ENCODE measurements at places on chromosomes 6 and 20. TPM values are rescaled to one million over a fixed set of nuclear protein-coding genes. Genes with fewer than 3 reads are reported as not detected.

- H3K36me3 ChIP-seq: no peaks in the 10 kb centered on the region
- no peaks in the 10 kb centered on the region for H3K27me3 ChIP-seq
- no peak overlapping the region for H3K27ac ChIP-seq
Measured at GRCh38 chr6:157271441-157271840, 51.9 kb downstream of the TMEM242 start.

DNA sequence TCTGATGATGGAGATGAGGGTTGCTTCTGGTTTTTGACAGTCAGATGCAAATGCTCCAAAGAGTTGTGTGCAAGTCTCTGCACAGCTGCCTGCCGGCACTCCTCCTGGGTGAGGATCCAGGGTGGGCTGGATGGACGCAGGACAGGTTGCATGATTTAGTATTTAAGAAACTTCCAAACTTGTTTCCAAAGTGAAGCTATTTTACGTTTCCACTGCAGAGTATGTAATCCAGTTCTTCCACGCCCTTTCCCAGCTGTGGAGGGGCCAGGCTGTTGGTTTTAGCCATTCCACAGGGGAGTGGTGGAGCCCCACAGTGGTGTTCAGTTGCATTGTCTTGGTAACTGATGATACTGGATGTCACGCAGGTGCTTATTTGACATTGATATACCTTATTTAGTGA lies 157.3 kb downstream of the THBS2 start:
- no peaks in the 10 kb centered on the region for H3K27me3 ChIP-seq
- no peaks in the 10 kb centered on the region for H3K4me1 ChIP-seq
- no peak for DNase-seq
- H3K27ac ChIP-seq: no peak overlapping the region
- H3K4me3 ChIP-seq: no peak overlapping the region

DNA sequence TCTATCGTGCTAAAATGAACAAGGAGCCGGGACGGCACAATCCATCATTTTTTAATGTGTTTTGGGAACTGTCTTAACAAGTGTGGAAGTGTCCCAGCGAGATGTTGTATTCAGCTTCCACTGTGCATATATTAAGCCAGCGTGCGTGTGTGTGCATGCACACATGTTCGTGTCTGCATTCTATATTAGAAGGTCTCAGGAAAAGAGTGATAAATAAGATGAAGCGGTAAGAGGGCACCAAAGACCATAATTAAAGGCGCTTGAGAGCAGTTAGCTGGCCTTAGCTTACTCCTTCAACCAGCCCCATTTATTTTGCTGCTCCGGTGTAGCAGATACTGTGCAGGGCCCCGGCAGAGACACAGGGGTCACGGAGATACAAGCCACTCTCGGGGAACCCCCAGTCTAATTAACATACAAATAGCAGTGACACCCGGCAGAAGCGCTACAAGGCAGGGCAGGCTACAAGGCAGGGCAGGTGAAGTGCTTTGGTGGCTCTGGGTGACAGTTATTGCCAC lies 206.5 kb upstream of the RREB1 start:
- H3K27me3 ChIP-seq: no peaks in the 10 kb centered on the region
- DNase-seq: no peak
- no peak overlapping the region for H3K27ac ChIP-seq
- H3K4me3 ChIP-seq: no peak overlapping the region
- no peaks in the 10 kb centered on the region for H3K36me3 ChIP-seq

DNA sequence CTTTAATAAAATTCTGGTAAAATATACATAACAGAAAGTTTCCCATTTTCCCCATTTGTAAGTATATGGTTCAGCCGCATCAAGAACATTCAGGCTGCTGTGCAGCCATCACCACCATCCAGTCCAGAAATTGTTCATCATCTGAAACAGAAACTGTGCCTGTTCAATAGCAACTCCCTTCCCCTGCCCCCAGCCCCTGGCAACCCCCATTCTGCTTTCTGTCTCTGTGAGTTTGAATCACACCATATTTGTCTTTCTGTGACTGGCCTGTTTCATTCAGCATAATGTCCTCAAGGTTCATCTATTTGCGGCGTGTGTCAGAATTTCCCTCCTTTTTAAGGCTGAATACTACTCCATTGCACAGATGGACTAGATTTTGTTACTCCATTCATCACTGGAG lies 19.1 kb downstream of the VSTM2L start:
- no peak overlapping the region for H3K4me3 ChIP-seq
- H3K27me3 ChIP-seq: peaks cover 21% of the 10 kb centered on the region
- H3K36me3 ChIP-seq: no peaks in the 10 kb centered on the region
- no peak overlapping the region for H3K27ac ChIP-seq
- no peak for DNase-seq

FAM83D gene
- 42.3 TPM for total RNA-seq

DNA sequence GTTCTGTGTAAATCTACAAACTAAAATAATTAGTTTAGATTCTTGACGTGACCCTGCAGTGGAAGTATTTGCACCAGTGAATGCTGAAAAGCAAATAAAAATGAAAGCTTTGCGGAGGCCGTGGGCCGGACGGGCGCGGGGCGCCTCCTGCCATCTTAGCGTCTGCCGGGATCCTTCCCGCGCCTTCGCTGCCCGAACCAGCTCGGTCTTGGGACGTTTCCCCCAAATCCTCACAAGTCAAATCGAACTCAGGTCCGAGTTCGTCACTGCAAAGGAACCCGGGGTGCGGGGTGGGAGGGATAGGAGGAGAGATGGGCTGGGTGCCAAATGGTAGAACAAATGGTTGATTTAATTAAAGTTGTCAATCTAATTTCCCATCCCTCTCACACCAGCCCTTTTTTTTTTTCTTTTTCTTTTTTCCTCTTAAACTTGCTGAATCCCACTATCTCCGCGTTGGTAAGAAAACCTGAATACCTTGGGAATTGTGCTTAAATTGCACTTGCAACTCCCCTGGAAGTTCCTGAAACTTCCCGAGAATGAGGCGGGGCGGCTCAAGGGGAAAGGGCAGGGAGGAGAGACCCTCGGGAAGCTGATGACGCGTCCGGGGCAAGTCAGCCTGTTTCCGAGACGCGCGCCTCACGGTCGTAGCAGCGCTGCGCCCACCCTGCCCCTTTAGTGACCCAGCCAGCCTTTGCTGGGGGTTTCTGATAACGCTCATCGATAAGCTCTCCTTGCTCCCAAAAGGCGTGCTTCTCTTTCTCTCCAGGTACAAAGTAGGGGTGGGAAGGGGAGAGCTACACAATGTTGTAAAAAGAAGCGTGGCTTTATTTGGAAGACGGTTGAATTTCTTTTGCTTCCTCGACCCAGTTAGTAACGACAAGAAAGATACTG lies 1.8 kb downstream of the GJA1 start:
- peak overlapping the region; percentile 55 for H3K4me3 ChIP-seq
- peaks cover 14% of the 10 kb centered on the region for H3K4me1 ChIP-seq

DNA sequence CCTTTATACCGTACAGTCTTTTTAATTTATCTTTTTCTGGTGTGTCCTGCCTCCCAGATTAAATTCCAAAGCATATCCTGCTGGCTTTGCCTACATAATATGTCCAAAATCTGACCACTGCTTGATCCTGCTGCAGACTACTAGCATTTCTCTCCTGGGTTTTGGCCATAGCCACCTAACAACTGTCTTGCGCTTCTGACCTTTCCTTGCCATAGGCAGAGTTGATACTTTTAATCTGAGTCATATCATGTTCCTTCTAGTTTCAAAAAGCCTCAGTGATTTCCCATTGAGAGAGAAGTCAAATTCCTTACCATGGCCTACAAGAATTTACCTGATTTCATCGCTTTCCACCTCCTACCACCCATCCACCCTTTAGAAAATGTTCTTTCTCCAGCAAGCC lies 104.8 kb downstream of the BCKDHB start:
- no peaks in the 10 kb centered on the region for H3K27me3 ChIP-seq
- no peak for DNase-seq
- H3K36me3 ChIP-seq: no peaks in the 10 kb centered on the region

GRCh38 chr6:29653452-29654038 lies 3.3 kb upstream of the MOG start:
- no peaks in the 10 kb centered on the region for H3K36me3 ChIP-seq
- H3K27ac ChIP-seq: no peak overlapping the region
- H3K27me3 ChIP-seq: peaks cover 11% of the 10 kb centered on the region
- DNase-seq: peak; percentile 23

- H3K4me3 ChIP-seq: no peak overlapping the region
- no peaks in the 10 kb centered on the region for H3K27me3 ChIP-seq
- no peak overlapping the region for H3K27ac ChIP-seq
- DNase-seq: no peak
Measured at GRCh38 chr20:34586488-34587163, 28.1 kb downstream of the MAP1LC3A start.

C4B gene
- total RNA-seq: 137 TPM

GRCh38 chr20:24836661-24837299 lies 112.3 kb upstream of the CST7 start:
- H3K27ac ChIP-seq: no peak overlapping the region
- no peaks in the 10 kb centered on the region for H3K36me3 ChIP-seq

- H3K27me3 ChIP-seq: no peaks in the 10 kb centered on the region
- H3K4me1 ChIP-seq: peaks cover 17% of the 10 kb centered on the region
- H3K27ac ChIP-seq: peak overlapping the region; percentile 97
- peak overlapping the region; percentile 98 for H3K4me3 ChIP-seq
Measured at GRCh38 chr20:18138266-18138582, 561 bp downstream of the KAT14 start.

ZNF343 gene
- 8.5 TPM for total RNA-seq

GRCh38 chr6:129667621-129668020 lies 42.4 kb downstream of the ARHGAP18 start:
- no peak for DNase-seq
- no peak overlapping the region for H3K4me3 ChIP-seq
- H3K27me3 ChIP-seq: no peaks in the 10 kb centered on the region
- H3K4me1 ChIP-seq: peaks cover 32% of the 10 kb centered on the region
- H3K36me3 ChIP-seq: no peaks in the 10 kb centered on the region
- no peak overlapping the region for H3K27ac ChIP-seq

DNA sequence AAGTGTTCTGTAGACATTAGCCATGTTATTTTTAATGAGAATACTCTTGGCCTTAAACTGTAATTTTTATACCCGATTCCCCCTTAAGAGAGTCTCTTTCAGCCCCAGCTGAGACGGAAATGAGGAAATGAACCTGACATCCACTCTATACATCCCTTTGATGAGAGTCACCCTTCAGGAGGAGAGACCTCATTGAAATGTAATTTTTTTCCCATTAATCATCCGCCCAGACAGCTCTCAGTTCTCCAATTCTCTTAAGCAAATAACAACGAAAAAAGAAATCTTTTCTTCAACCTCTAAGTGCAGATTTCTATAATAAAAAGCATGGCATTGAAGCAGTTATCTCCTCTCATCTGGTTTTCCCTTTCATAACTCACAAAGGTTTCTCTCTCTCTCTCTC lies 243.8 kb upstream of the PMEPA1 start:
- no peak overlapping the region for H3K4me3 ChIP-seq
- no peak for DNase-seq
- H3K36me3 ChIP-seq: no peaks in the 10 kb centered on the region
- H3K27ac ChIP-seq: no peak overlapping the region
- H3K4me1 ChIP-seq: no peaks in the 10 kb centered on the region

DNA sequence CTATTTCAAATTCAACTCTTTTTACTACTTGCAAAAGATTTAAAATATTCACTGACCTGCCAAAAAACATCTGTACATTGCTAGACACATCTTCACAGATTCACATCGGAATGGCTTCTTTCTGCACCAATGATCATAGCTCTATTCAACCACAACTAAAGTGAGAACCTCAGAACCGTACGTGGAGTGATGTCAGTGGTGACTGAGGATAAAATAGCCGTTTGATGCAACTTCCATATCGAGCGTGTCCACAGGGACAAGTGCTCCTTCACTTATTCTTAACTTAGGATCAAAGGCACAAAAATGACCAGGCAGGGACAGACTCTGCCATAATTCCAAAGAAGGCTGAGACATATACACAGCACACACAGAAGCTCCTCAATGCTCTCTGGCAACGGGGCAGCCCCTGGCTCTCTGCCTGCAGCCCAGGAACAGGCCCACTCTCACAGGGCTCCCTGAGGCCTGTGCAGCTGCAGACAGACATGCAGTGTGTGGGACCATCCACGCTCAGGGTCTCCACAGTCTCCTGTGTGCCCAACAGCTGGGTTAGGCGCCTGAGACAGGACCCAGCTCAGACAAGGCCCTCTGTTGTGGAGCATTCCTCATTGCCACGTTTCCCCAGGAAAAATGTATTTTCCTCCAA lies 22.8 kb downstream of the FYN start:
- no peak overlapping the region for H3K27ac ChIP-seq
- no peaks in the 10 kb centered on the region for H3K4me1 ChIP-seq
- H3K36me3 ChIP-seq: no peaks in the 10 kb centered on the region

KCNK16 gene
- not detected for total RNA-seq

- H3K36me3 ChIP-seq: no peaks in the 10 kb centered on the region
- no peak overlapping the region for H3K27ac ChIP-seq
- H3K4me3 ChIP-seq: no peak overlapping the region
- no peaks in the 10 kb centered on the region for H3K27me3 ChIP-seq
- no peaks in the 10 kb centered on the region for H3K4me1 ChIP-seq
- no peak for DNase-seq
Measured at GRCh38 chr6:52946306-52946705, 36.8 kb upstream of the GSTA3 start.

SLC25A27 gene
- 18.7 TPM for total RNA-seq

C6orf136 gene
- 66.2 TPM for total RNA-seq

BRPF3 gene
- 74.8 TPM for total RNA-seq

DNA sequence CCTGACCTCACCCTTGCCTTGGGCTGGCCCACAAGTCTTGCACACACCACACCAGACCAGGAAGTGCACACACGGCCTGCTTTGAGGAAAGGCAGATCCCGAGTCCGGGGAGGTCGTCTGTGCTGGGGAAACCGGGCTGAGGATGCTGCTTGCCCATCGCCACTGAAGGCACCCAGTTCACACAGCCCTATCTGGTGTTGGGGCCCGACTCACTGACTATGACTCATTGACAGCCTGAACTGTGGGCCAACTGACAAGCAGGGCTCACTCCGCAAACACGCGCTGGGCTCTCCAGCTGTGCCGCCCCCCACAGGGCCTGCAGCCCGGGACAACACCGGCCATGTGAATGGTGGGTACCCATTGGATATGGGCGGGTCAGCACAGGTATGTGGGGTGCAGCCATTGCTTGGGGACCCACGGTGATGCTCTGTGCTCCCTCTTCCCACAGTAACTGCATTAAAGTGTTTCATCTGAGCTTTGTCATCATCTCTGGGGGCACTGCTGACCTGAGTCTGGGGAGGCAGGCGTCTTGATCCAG lies 1.6 kb downstream of the SAMD10 start:
- H3K36me3 ChIP-seq: no peaks in the 10 kb centered on the region
- no peak for DNase-seq
- H3K4me3 ChIP-seq: no peak overlapping the region
- H3K27ac ChIP-seq: no peak overlapping the region

- no peaks in the 10 kb centered on the region for H3K4me1 ChIP-seq
- H3K36me3 ChIP-seq: no peaks in the 10 kb centered on the region
Measured at GRCh38 chr6:44582930-44583329, 195.4 kb downstream of the CDC5L start.

DDX43 gene
- not detected for total RNA-seq

DNA sequence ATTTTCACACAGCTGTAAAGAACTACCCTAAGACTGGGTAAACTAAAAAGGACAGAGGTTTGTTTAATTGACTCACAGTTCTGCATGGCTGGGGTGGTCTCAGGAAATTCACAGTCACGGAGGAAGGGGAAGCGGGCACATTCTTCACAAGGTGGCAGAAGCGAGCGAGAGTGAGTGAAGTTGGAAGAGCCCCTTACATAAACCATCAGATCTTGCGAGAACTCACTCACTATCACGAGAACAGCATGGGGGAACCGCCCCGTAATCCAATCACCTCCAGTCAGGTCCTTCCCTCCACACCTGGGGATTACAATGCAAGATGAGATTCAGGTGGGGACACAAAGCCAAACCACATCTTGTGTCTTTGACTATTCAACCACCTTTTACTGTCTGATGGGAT lies 700.5 kb downstream of the TENT5A start:
- no peak for DNase-seq
- H3K4me1 ChIP-seq: no peaks in the 10 kb centered on the region
- H3K36me3 ChIP-seq: no peaks in the 10 kb centered on the region
- H3K27me3 ChIP-seq: no peaks in the 10 kb centered on the region
- H3K4me3 ChIP-seq: no peak overlapping the region
- H3K27ac ChIP-seq: no peak overlapping the region

Data from transverse colon (tissue), 4 donors.